Camera-type eye (tissue), 1 donor: ENCODE measurements at places on chromosomes 5 and 9. TPM values are rescaled to one million over a fixed set of nuclear protein-coding genes. Genes with fewer than 3 reads are reported as not detected.

TEK gene
- 20.5 TPM for total RNA-seq

WNK2 gene
- total RNA-seq = 89.7 TPM

CXCL14 gene
- total RNA-seq = 63.1 TPM

SHISAL2B gene
- not detected for total RNA-seq
